Mucosa of gallbladder (tissue), 1 donor: ENCODE measurements at places on chromosomes 11 and 22. TPM values are rescaled to one million over a fixed set of nuclear protein-coding genes. Genes with fewer than 3 reads are reported as not detected.
A peak's percentile ranks its signal among the peaks of the same experiment; 100 is the strongest.

GRCh38 chr11:86811637-86812321 lies 11.4 kb downstream of the PRSS23 start:
- DNase-seq: peak; percentile 67

- DNase-seq: peak; percentile 63
These were observed at the start of gene NRIP3 for GRCh38 chr11:9003573-9004182. Gene NRIP3, minus strand, starts transcription at chr11:9004001. Its CDS starts 66 bp downstream, at chr11:9003935.

- no peak for DNase-seq
These were observed 35.0 kb downstream of the INTS4 start for GRCh38 chr11:77959434-77959833.

DNA sequence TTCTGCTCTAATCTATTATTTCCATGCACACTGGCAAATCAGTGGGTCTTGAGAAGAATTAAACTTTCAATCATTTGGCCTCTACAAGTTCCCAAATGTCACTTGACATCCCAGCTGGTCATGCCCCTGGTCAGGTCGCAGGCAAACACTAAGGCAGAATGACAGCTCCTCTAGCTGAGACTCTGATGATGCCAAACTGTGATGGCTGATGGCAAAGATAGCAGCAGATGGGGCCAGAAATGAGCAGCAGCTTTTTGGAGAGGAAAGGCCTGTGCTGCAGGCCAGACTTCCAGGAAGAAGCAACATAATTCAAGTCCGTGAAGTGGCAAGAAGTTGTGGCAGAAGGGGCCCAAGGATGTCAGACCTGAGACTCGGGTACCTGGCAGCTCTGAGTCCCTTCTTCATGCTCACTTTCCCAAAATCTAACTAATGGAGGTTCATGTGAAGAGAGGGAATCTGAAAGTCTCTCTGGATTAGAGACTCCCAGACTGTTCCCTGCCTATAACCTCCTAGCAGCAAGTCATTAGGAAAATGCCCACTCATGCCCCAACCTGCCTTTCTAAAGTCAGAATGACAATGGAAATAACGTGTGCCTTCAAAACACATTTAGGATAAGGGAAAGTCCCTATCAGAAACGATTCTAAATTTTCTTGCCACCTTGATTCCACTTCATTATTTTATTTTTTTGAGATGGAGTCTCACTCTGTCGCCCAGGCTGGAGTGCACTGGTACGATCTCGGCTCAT lies 9.4 kb upstream of the PMM1 start:
- no peak for DNase-seq

DNA sequence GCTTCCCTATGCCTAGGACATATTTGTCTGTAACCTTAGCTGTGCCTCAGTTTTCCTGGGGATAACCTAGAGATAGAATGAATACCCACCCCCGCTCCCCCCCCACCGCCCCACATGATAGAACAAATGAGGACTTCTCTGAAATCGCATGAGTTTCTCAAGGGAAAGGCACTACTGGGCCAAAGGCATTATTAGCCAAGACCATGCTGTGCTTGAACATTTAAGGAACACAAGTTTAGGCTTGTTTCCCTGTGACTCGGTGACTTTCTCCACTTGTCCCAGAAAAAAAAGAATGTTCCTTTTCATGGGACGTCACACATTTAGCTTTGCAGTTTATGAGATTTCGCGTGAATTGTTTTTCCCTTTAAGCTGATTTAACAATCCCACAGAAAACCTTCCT lies 51.4 kb upstream of the CRTAM start:
- DNase-seq: no peak

PRDX5 gene
- 202 TPM for total RNA-seq

- no peak for DNase-seq
These were observed 63.7 kb downstream of the MICAL2 start for GRCh38 chr11:12174128-12174476.

CCDC89 gene
- 2.6 TPM for total RNA-seq

GRCh38 chr11:62985041-62985750 lies 429 bp upstream of the SLC22A6 start:
- no peak for DNase-seq

DNA sequence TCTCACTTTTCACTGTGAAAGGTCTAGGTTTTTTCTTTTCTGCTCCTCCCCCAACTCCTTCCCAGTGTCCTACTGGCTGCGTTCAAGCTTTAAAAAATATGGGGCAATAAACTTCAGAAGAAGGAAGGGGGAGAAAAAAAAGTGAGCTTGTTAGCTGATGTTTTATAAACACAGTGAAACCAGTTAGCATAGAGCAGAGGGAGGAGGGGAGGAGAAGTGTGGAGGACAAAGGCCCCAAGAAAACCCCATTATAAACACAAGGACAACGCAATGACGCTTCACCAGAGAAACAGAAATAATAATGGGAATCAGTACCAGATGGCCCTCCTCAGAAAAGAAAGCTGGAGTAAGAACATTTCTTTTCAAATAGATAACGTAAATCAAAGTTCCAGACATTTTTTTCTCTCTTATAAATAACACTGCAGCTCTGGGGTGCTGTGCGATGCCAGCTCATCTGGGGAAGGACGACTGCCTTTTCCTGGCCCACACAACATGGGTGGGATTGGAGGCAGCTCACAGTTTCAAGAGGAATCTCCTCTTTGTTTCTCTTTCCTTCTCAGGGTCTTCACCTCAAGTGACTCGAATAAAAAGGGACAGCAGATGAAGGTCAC lies 235.4 kb upstream of the NARS2 start:
- DNase-seq: no peak

OR8H1 gene
- total RNA-seq: not detected

DNA sequence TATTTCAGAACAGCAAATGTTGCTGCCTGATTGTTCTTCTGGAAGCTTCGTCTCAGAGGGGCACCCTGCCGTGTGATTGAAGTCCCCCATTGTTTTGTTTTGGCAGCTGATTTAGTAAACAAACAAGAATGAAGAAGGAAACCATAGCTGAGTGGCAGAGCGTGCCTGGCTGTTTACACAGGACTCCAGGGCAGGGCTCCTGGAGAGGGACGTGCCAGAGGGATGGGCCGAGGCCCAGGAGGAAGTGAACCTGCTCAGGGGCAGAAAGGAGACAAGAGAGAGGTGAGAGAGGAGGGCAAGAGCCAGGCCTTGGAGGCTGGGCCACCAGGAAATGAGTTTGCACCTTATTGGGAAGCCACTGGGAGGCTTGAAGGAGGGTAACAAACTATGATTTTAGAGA lies 85.5 kb upstream of the B3GAT1 start:
- peak; percentile 70 for DNase-seq

GRCh38 chr11:33321422-33321821 lies 64.2 kb downstream of the HIPK3 start:
- no peak for DNase-seq

DNA sequence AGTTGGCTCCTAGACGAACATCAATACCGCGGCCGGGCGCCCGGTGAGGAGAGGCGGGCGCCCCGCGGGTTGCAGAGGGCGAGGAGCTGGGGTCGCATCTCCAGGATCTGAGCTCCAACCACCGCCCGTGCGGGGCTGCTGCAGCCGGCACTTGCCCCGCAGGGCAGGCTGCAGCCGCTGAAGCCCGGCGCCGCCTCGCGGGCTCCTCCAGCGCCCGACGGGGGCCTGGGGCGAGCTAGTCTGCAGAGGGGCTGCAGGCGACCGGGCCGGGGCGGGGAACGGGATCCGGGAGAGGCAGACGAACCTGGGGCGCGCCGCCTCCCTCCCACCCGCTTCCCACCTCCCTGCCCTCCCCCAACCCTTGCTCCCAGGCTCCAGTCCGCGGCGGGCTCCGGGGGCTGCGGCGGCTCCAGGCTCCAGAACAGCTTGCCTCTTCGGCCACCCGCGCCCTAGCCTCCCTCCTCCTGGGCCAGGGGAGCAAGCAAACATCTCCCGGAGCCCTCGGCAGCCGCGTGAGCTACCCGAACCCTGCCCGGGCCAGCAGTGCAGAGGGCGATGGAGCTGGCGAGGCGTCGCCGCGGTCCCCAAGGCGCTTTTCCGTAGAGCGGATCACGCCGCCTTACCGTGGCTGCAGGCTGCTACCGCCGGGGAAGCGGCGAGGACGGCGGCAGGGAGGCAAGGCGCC lies 802 bp downstream of the TENM4 start:
- no peak for DNase-seq

BDNF gene
- 6.8 TPM for total RNA-seq

DNA sequence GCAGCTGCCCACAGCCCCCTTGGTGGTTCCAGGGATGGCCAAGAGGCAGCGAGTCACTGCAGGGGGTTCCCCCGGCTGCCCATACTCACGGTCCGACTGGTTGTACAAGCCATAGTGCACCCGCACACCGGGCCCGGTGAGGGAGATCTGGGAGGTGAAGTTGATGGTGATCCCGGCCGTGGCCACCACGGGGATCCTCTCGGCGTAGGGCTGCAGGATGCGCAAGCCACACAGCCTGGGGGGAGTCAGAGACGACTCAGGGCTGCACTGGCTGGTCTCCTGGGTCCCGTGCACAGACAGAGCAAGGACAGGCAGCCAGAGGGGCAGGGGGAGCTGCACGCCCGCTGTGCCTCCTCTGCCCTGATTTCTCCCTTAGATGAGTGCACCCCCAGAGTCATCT lies 23.5 kb downstream of the KCTD17 start:
- no peak for DNase-seq

GRCh38 chr11:33016654-33017053 lies 976 bp downstream of the DEPDC7 start:
- DNase-seq: no peak

GRCh38 chr11:61526229-61526628 lies 17.7 kb downstream of the LRRC10B start:
- no peak for DNase-seq

DNA sequence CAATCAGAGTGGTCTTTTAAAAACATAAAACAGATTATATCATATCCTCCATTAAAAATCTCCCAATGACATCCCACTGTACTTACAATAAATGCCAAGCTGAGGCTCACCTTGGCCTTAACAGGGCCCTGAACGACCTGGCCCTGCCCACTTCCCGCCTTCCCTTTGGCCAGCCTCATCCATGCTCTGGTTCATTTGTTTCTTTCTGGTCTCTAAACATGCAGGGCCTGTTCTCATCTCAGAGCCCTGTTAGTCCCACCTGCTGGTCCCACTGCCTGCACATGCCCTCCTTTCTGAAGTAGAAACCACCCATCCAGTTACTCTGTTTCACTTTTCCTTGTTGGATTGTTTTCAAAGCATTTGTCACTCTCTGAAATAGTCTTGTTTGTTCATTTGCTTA lies 227.4 kb downstream of the INSC start:
- DNase-seq: no peak

- no peak for DNase-seq
These were observed 6.0 kb downstream of the ART5 start for GRCh38 chr11:3635641-3636375.

FLRT1 gene
- total RNA-seq: 3.8 TPM

PGA4 gene
- total RNA-seq: not detected

OR10W1 gene
- not detected for total RNA-seq

GPHA2 gene
- total RNA-seq: 1.3 TPM

- peak; percentile 47 for DNase-seq
These were observed 22.1 kb downstream of the LMO2 start for GRCh38 chr11:33869481-33870422.

ARHGAP1 gene
- 138 TPM for total RNA-seq

GRCh38 chr22:32340411-32340810 lies 17.3 kb upstream of the RFPL3 start:
- no peak for DNase-seq

DNA sequence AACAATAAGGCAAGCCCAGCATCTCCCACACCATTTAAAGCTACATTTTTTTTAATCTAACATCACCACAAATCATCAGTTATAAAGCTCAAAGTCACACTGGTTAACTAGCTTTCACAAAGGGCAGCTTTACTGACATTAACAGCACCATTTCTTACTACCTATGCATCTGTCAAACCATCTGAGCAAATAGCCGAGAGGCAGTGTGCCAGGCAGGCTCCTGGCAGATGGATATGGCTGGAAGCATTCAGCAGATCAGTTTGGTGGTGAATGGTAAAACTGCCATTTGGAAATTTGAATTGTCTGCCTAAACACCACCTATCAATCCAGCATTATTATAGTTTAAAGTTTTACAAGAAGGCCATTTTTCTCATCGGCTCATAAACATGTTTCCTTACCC lies 131.2 kb downstream of the TTC28 start:
- no peak for DNase-seq

DNA sequence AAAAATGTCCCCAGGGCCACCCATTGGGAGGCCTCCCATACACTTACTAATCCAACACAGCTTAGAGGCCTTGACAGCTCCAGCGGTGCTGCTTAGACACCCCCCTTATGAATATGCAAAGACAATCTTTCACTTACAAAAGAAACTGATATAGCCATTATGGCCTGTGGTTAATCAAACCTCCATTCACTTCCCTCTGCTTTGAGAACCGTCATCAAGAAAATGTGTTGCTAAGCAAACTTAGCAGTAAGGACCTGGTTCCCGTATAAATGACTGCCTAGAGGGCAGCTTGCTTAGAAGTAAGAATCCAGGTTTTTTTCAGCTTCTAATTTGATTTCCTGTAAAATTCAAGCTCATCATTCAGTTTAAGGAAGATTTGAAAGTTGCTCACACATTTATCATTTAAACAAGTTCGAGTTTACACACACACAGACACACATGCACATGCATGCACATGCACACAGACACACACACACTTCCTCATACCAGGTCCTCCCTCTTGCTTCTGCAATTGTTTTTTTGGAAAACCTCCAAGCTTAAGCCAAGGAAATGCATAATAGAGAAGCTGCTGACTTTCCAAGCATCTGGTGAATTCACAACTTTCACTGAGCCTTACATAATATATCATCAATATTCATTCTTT lies 137.7 kb upstream of the BLID start:
- DNase-seq: peak; percentile 18

DNA sequence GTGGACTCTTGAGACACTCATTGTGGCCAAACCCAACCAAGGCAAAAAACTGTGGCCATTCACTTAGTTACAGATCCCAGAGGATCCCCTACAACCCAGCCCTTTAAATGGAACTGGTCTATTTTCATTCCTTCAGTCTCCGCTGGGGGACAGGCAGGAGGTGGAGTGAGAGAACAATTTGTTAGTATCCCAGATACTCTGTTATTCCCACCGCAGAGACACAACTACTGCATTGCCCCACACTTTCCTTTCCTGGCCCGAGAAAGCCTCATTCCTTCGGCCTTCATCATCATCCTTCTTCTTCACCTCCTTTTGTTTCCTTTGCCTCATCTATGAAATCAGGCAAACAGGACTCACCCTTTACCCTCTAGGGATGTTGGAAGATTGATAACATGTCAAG lies 191.1 kb downstream of the NTM start:
- no peak for DNase-seq

DNA sequence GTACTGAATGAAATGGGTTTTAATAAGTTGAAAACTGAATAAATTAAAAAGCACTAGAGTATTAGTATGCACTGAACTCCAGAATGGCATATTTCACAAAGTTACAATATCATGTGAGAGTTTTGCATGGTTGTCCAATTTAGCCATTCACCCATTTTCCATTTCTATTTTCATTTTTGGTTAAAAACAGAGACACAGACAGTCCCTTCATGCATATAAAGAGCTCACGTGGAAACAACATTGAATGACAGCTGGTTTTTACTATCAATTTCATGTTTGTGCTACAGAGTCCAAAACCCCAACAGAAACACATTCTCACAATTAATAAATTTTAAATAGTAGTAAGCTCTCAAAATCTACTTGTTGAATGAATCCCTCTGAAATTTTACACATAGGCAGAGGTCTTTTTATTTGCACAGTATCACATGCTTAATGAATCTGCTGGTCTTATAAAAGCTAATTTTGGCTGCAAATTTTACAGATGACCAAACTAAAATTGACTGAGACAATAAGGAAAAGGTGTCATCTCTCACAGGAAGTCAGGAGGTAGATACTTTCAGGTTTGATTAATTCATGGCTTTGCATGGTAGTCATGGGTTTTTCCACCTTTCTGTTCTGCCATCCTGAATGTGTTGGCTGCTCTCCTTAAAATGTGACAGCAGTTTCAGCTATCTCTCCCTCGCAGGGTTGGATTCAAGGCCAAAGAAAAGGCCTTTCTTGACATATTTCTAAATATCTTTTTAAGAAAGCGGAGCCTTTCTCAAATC lies 20.6 kb upstream of the DDI1 start:
- DNase-seq: no peak
